T-helper 22 cell (primary cell): ENCODE measurements at places on chromosomes 1 and 21.

DNA sequence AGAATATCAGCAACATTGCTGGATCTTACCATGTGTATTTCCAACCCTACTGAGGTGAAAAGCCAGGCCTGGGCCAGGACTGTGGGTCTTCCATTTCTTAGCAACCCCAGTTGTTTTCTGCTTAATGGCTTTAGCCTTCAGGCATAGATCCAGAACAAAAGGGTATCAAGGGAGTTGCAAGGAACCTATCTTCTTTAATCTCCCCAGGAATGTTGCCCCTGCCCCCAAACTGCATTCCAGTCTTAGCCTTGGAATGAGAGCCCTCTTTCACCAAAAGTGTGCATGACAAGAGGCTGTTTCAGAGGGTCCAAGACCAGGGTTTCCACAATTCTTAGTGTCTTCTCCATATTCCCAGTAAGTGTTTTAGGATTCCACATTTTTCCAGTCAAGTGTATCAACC is 87.9 kb upstream of the SOX13 start:
- DNase-seq: no peak

- DNase-seq: no peak
Observed at GRCh38 chr1:201553496-201554189, 14.7 kb downstream of the NAV1 start.

DNA sequence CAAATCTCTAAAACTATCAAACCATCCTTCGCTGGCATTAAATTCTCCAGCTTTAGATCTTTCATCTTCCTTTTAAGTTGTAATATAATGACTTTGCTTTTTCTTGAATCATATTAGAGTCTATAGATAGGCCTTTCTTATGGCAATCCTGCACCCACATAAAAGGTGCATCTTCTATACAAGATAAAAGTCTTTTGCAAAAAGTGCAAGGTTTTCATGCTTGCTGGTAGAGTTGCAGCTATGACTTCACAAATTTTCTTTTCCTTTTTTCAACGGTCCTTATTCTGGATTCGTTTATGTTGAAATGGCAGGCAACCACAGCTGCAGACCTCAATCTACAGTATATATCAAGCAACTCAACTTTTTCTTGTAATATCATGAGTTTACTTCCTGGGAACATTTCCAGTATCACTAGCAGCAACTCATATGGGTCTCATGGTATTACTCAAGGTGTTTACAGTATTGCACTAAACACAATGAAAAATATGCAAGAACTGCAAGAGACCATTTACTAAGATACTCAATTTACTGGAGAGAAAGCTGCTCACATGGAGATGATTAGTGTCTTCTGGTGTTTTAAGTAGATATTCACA is 22.1 kb downstream of the OMA1 start:
- DNase-seq: no peak

GRCh38 chr1:45870500-45870899 is 67.1 kb downstream of the MAST2 start:
- no peak for DNase-seq

- DNase-seq: peak; percentile 8
Observed at GRCh38 chr1:198174297-198174696, 17.5 kb downstream of the NEK7 start.

GRCh38 chr21:32306021-32306780 is 7.5 kb downstream of the MRAP start:
- no peak for DNase-seq

GRCh38 chr1:151635479-151636072 is 23.7 kb downstream of the SNX27 start:
- no peak for DNase-seq

DNA sequence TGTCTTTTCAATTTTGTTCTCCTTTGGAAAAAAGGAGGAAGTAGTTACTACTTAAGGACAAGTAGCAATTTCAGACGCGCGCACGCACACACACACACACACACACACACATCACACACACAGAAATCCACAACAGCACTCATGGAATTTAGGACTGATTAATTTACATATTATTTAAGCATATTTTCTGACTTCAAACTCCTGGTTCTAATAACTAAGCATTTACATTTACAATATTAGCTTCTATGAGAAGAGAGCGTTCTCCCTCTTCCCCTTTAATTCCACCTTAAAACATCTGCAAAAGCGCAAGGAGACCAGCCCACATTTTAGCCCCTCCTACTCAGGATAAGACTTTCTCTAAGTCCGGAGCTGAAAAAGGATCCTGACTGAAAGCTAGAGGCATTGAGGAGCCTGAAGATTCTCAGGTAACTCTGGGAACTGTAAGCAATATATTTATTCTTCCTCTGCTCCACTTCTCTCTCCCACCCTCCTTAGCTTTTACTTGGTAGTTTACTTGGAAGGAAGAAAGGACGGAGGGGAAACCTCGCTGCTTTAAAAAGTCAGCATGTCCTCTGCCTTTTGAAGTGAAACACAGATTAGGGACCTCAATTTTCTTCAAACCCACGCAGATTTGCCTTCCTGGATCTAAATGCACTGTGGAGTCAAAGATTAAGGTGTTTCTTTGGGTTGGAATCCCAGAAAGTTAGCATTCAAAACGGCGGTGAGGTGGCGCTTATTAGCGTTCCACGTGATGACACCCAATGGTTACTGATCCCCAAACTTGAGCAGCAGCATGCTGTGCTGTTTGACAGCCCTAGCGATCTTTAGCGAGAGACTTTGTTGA is at the start of gene PLA2G4A:
Gene PLA2G4A, plus strand, starts transcription at position 339 of the 844 bp plus-strand sequence. CDS start 25,406 bp downstream, outside the sequence.
- no peak for DNase-seq

DNA sequence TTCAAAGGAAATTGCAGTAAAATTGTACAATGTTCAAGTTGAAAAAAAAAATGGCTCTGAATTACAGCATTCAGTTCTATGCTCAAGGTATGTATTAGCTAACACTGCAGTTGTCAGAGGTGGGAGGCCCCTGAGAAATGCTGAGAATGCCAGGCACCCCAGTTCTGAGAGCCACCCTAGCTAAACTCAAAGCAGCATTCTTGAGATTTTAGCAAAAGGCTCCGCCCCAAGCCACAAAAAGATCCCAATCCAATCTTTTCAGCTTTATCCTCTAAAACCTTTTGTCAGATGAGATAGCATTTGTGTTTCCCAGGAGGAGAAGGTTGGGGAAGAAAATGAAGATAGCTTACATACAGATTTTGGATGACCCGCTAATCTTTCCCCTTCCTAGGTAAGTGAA is 68.8 kb downstream of the SMYD2 start:
- DNase-seq: no peak

- DNase-seq: no peak
Observed at GRCh38 chr1:34796990-34797389, 4.2 kb downstream of the GJA4 start.

DNA sequence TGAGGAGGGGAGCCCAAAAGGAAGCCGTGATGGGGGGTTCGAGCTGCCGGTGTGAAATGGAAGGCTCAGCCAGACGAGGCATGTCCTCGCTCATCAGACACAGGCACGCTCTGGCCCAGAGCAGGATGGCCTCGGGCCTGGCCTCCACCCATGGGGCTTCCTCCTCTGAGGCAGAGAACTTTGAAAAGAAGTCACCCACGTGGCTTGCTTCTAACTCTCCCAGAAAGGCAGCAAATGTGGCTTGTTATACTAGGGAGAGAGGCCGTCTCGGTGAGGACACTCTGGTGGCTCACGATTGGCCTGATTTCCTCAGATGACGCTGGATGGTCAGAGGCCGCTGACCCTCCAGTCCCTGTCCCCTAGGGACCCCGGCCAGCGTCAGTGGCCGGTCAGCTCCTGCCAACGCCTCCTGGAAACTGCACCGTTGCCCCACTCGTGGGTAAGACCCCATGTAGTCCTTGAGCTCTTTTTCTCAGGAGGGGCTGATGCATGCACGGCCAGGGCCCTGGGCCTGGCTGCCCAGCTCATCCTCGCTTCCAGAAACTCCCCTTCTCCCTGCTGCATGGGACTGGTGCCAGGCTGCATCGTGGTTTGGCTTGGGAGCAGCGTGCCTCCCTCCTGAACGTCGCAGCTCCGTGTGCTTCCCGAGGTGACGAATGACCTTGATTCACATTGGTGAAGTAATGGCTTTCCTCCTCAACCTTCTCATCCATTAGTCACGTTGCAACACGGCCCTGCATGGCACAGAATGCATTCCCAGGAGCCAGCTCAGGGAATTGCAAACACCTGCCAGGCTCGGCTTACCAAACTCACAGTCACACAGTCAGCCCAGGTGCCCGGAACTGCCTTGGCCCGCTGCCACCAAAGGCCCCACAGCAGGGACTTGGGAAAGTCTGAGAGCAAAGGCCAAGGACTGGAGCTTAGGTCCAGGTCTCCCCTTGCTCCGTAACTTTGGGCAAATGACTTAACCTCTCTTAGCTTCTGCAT is 58.8 kb downstream of the TOMM20 start:
- no peak for DNase-seq

DNA sequence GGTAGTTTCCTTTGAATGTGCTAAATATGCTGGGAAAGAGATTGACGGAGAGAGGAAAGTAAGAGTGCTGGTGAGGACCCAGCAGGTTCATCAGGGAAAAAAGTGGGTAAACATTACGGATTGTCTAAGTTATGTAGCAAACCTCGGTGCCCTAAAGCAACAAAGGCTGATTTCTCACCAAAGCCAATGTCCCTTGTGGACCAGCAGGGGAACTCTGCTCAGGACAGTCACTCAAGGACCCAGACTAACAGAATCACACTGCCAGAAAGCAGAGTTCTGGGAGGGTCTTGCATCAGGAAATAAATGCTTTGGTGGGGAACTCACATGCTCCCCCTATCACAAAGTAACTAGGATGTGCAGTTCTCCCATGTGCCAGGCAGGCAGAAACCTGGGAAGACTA is 1.7 kb upstream of the IKBKE start:
- no peak for DNase-seq
